ENCODE measurements at places on chromosomes 4 and X.
A peak's percentile ranks its signal among the peaks of the same experiment; 100 is the strongest.

DNA sequence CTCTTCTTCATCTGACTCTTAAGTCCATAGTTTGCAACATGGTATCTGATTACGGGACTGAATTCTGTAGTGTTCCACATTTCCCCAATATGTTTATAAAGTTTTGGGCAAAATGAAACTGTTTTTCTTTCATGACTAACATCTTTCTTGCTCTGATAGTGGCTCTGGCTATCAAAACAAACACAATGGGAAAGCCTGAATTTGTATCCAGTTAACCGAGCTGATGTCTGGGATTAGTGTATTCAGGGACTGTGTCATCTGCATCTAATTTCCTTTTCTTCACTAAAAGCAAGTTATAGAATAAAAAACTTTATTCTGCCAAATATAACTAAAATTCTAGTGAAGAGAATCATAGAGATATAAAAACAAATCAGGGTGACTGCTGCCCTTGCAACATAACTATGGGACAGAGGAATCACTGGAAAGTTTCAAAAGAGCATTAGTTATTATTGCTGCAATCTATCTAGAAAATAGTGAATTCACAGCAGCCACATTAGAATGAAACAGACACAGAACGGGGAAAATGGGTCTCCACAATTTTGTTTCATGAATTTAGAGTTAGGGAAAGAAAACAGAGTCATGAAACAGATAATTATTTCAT is 61.3 kb downstream of the ANTXR2 start:
- peak; percentile 94 for DNase-seq

- peak; percentile 49 for DNase-seq
Measured at GRCh38 chr4:99390055-99390454, 37.5 kb upstream of the ADH1C start.

DNA sequence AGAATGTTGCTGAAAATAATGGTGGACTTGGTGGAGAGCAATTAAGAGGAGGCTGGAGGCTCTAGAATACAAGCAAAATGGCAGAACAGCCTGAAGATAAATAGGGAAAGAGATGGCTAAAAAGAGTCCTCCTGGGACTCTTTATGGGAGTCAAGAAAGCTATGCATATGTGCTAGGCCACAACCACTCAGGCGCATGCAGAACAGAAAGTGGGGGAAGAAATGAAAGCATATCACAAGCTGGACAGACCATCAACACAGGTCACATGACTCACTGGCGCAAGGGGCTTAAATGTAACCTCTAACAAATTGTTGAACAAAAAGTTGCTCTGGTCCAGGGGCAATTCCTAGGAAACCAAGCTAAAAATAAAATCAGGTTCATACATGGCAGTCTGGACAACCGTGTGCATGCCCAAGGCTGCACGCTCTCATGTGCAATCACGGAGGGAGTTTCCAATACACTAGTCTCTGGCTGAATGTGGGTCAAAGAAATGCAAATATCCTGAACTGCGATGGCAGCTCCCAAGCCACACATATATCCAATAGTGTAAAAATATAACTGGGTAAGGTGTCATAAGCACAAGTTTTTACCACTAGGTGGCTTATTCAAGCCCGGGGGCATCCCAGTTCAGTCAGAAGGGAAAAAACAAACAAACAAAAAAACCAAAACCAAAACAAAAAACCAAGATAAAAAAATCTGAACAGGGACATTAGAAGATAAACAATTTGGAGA is 45.4 kb downstream of the ZNF711 start:
- DNase-seq = no peak

DNA sequence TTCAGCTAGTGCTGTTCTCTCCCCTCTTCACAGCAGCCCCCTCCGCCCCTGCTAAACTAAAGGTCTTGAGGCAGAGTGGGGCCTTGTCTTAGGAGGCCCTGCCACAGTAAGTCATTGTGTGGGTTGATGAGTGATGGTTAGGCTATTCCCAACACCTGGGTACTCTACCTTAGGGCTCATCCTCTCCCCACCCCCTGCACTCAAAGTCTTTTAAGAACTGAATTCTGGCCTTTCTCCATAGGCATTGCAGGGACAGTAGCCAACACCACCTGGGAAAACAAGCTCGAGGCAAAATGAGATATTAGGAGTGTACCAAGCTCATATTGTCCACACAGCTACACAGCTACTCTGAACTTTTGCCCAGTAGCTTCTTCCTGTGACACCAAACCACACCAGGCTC is 42.5 kb downstream of the RAB40AL start:
- no peak for DNase-seq

DNA sequence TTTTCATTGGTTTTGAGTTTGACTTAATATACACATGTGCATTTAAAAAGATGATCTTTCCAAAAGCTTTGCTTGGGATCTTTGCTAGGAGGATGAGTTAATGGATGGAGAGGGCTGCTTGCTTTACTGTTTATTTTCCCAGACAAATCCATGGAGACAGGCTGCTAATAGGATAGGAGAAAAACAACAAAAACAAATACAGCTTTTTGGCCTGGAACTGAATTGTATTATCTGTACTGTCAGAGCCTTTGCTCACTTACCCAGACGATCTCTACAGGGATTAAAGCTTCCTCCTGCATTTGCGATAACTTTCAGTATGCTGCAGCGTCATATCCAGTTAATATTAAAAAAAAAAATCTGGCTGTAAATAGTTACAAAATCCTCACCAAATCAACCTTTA is 190.8 kb upstream of the NUDT6 start:
- no peak for DNase-seq

- DNase-seq = peak; percentile 95
Measured at GRCh38 chr4:176548571-176548970, 228.8 kb downstream of the SPCS3 start.

- DNase-seq = peak; percentile 96
Measured at GRCh38 chr4:105280338-105281123, 133.9 kb downstream of the TET2 start.

DNA sequence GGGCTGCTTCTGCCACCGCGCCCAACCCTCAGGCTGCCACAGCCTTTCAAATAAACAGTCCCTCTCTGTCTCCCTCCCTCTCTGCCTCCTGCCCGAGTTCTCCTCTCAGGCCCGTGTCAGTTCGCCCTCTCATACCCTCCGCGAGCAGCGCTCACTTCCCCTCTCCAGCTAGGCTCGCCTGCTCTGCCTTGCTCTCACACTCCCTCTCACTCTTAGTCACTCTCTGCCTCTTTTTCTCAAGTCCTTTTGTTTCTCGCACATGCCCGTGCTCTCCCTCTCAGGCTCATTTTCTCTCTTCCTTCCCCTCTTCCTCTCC is 3.2 kb downstream of the EFNB1 start:
- DNase-seq = peak; percentile 76

DNA sequence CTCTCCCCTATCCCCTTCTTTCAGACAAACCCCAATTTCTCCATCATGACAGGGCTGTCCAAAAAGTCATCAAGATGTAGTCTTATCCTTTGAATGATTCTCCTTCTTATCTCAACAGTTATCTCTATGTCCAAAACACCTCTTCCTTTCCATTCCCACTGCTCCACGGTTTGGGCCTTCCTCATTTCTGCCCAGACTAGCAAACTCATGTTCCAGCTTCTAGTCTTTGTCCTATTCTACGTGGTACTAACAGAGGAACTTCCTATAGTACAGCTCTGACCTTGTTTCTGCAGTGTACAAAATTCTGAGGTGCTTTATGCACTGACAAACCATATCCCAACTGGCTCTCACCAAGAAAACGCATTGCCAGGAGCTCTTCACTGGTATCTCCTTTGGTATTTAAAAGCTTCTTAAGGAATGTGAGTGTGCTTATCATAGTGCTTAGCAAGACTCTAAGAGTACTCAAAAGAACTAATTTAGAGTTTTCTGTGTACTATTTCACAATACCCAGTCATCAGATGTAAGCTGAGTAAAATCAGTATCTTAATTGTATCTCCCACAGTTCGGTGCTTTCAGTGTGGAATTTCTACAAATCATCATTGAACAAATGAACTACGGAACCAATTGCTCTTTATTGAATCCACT is 65.5 kb downstream of the MAML3 start:
- DNase-seq = no peak

DNA sequence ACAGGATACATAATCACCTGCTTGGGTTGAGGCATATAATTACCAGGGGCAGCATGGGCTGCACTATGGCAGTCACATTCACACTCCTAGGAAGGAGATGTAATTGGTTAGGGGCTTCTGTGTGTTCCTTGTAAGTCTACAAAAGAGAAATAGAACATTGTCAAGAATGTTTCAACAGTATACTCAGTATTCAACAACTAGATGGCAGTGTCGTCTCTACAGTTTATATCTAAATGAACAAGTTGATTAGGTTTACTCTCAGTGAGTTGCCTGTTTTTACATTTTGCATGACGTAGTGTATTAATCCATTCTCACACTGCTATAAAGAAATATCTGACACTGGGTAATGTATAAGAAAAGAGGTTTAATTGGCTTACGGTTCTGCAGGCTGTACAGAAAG is 50.5 kb upstream of the RAB33B start:
- DNase-seq = no peak

DNA sequence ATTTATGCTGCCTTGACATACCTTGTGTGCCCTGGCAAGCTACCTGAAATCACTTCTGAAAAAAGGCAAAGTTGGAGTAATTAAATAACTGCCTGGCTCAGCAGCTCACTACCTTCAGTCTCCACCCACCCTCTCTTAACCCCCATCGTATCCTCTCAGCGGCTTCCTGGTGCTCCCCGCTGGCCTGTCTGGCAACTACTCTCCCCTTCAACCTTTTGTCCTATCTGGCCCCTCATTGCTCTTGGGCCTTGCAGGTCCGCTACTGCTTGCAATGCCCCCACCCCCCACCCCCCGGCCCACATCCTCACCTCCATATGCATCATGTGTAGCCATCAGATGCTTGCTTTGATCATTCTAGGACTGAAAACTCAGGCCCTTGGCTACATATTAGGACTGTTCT is 34.5 kb downstream of the PRPS1 start:
- no peak for DNase-seq

DNA sequence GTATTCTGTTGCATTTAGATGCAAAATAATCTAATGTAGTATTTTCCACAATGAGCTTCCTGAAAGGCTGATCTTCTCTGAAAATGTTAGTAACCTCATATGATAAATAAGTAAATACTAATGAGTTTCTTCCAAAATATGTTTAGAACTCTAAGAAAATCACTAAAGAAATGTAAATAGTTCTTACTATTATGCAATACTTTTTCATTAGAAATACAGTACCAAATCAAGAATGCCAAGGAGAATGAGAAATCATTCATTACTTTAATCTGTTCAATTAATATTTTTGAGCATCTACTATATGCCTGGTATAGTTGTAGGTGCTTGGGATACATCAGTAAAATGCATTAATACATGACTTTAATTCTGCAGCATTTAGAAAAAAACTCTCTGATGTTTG is 130.6 kb downstream of the IL1RAPL1 start:
- no peak for DNase-seq

DNA sequence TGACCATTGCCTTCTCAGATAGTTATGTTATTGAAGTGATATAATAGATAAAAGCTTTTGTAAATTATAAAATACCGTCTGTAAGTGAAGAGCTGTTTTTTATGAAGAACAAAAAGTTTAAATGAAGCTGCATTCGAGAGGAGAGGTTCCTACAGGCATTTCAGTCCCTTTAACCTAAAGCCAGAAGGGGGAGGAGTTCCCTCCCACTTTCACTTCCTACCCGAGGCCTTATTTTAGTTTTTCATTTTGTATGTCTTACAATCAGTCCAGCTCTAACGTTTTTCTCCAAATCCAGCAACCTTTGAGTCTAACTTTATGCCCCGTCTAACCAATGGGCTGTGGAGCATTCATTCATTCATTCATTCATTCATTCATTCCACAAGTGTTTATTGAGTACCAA is 16.5 kb upstream of the SOX3 start:
- no peak for DNase-seq

DNA sequence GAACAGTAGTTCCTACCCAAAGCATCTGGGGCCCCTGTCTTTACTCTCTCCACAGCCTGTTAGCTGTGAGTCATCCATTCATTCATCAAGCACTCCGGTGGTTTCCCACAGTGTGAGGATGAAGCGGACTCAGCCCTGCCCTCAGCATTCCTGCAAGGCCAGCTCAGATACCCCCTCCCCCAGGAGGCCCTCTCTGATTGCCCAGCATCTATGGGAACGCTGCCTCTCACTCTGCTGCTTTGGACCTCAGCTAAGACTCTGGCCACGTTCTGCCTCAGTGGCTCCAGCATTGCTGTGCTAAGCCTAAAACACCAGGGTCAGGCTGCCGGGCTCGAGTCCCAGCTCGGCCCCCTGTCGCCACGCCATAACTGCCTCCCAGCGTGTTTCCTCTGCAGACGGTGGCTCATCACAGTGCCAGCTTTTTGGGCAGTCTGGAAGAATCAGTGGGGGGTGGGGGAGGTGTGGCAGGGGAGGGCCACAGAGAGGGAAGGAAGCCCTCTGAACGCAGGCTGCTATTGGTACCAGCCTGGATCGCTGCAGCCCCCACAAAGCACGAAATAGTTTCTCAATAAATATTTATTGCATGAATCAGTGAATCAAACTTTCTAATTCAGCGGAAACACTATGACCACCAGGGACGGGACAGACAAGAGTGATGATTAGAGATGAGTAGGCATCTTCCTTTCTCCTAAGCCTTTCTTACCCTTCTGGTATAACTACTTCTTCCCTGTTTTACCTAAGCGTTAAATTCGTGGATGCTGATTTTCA is 74.4 kb downstream of the SORCS2 start:
- peak; percentile 96 for DNase-seq

- DNase-seq = peak; percentile 59
Measured at GRCh38 chr4:20026456-20026855, 225.2 kb upstream of the SLIT2 start.

GRCh38 chr4:78652282-78652876 is 100.8 kb downstream of the ANXA3 start:
- no peak for DNase-seq

DNA sequence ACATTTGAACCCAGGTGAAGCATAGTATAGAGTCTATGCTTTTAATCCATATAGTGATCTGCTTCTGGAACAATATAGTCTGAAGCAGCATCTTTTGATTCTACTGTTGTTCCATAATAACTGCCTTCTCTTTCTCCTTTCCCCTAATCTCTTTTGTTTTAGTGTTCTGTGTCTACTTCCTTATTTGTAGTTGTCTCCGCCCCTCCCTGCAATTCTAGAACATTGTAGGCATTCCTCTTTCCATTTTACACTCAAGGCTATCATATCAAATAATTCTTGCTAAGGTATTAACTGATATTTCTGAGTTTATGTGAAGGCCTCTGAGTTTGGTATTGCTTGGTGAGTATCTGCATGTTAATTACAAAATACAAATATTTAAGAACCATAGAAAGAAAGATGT is 11.6 kb downstream of the BLTP1 start:
- DNase-seq = no peak

- DNase-seq = no peak
Measured at GRCh38 chrX:137792214-137792613, 226.3 kb downstream of the ZIC3 start.

GRCh38 chr4:7727749-7728148 is 211.9 kb downstream of the AFAP1 start:
- DNase-seq = peak; percentile 39

- peak; percentile 99 for DNase-seq
Measured at GRCh38 chr4:185792384-185793115, 19.4 kb downstream of the SORBS2 start.

DNA sequence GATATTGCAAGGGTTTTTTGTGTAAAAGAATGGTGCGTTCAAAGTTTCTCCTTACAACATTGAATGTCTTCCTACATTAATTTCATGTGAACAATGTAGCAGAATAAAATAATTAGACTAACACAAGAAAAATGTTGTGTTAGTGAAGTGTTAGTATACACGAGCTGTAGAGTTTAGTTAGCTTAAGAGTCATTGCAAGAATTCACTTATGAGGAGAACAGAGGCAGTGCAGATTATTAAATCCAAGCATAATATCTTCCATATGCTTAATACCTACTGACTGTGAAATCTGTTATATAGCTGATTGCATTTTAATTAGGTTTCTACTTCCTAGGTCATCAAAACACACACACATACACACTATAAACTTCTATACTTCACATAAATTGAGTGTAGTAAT is 959.0 kb downstream of the FAT4 start:
- DNase-seq = no peak

All from fibroblast of skin of back (primary cell).